MG63 (cell line): ENCODE measurements at places on chromosomes 12 and 14. TPM values are rescaled to one million over a fixed set of nuclear protein-coding genes. Genes with fewer than 3 reads are reported as not detected.

Gene NRXN3
- total RNA-seq: 0.07 and 0.12 TPM in 2 replicates

DNA sequence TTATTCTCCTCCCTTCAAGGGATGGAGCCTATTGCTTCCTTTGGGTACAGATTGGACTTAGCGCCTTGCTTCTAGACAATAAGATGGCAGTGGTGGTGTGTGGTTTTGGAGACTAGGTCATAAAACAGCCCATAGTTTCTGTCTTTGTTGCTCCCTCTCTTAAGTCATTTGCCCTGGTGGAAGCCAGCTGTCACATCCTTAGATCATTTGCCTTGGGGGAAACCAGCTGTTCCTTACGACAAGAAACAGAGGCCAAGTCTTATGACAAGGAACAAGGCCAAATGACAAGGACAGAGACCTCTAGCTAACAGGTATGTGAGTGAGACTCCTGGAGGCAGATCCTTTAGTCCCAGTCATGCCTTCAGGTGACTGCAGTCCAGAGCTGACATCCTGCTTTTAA is 9.2 kb upstream of the PALS1 start:
- DNase-seq: no peak

- DNase-seq: no peak
Observed at GRCh38 chr14:58607131-58607951, 30.4 kb upstream of the DACT1 start.

Gene OVCH1
- not detected in 2 replicates for total RNA-seq

Gene PFKM
- 38.2 and 64.7 TPM in 2 replicates for total RNA-seq

DNA sequence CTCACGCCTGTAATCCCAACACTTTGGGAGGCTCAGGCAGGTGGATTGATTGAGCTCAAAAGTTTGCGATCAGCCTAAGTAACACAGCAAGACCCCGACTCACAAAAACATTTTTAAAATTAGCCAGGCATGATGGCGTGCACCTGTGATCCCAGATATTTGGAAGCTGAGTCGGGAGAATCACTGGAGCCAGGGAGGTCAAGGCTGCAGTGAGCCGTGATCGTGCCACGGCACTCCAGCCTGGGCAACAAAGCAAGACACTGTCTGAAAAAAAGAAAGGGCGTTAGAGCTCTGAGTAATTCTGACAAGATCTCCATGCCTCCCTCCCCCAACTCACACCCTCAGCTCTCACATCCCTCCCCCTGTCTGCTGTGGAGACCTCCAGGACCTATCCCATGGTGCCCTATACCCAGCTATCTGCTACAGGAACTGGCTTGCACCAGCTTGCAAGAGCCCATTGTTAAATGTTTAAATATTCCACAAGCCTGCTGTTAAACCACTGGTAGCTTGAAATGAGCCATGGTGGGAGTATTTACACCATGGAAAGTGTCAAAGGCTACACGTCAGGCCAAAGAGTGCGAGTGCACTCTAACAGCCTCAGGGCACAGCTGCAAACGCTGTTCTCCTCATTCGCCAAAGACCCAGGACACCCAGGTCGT is 35.1 kb upstream of the PPP2R5C start:
- no peak for DNase-seq

DNA sequence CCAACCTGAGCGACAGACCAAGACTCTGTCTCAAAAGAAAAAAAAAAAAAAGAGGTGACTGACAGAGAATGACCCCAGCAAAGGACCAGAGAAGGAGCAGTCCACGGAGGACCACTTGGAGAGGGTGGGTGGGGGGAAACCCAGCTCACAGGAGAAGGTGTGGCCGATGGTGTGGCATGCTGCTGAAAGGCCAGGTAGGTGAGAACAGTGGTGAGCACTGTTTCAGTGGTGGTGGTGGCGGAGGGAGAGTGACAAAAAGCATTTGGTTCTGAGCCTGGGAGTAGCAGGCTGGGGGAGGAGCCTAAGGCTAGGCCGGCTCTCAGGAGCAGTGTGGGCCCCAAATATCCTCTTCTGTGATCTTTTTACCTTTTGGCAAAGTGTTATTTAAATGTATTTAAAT is 63.8 kb downstream of the IRF2BPL start:
- DNase-seq: no peak

- DNase-seq: no peak
Observed at GRCh38 chr12:44592626-44593025, 283.5 kb downstream of the NELL2 start.

DNA sequence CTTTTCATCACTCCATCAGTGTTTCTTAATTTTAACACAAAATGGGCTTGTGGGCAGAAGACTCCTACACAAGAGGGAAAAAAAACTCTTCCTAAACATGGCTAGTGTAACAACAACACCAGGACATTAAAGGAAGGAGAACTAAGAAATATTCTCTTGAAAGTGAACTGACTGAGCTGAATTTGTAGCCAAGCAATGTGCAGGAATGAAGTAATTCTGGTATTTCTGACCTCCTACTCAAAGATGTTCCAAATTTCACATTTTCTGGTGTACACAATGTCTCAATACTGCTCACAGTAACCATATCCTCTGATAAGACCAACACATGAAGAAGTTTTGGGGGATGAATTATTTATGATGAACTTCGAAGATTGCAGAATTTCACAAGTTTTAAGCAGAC is 357.3 kb downstream of the DUSP6 start:
- no peak for DNase-seq

GRCh38 chr12:45248095-45248494 is 32.2 kb downstream of the ANO6 start:
- no peak for DNase-seq

DNA sequence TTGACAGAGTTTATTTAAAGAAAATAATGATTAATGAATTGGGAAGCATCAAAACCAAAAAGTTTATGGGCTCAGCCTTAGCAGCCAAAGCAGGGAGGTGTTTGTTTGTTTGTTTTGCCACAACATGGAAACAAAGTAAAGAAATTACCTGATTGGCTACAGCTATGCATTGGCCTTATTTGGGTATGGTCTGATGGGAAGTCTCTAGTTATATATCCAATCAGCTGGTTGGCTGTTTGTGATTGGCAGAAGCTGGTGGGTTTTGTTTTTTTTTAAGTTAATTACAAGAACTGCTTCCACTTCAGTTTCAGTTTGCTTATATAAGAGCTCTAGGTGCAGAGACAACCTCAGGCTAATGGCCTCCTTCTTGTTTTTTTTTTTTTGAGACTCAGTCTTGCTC is 4.6 kb upstream of the LEMD3 start:
- no peak for DNase-seq

GRCh38 chr14:44981198-44981597 is 19.2 kb downstream of the TOGARAM1 start:
- no peak for DNase-seq

GRCh38 chr12:123960856-123961255 is 11.8 kb downstream of the CCDC92 start:
- DNase-seq: no peak

Gene IAPP
- not detected in 2 replicates for total RNA-seq

Gene NTS
- total RNA-seq: not detected in 2 replicates

DNA sequence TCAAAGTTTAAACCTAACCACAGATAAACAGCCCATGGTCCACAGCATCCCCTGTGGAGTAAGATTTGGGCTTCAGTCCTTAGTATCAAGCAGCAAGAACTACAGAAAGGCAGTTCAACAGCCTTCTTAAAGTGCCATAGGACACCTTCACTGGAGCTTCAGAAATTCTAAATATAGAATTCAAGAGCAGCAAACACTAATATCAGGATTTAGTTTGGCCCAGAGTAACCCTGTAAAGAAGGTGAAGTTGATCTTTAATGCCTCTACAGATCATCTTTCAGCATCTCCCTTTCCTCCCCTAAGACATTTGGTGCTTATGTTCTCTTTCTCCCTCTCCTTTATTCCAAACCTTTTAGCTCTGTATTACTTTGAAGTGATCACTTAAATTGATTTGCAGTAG is 59.5 kb upstream of the ARHGAP5 start:
- DNase-seq: no peak

Gene CPNE6
- total RNA-seq: not detected in 2 replicates

- DNase-seq: no peak
Observed at GRCh38 chr12:62448436-62448835, 18.2 kb upstream of the MON2 start.

DNA sequence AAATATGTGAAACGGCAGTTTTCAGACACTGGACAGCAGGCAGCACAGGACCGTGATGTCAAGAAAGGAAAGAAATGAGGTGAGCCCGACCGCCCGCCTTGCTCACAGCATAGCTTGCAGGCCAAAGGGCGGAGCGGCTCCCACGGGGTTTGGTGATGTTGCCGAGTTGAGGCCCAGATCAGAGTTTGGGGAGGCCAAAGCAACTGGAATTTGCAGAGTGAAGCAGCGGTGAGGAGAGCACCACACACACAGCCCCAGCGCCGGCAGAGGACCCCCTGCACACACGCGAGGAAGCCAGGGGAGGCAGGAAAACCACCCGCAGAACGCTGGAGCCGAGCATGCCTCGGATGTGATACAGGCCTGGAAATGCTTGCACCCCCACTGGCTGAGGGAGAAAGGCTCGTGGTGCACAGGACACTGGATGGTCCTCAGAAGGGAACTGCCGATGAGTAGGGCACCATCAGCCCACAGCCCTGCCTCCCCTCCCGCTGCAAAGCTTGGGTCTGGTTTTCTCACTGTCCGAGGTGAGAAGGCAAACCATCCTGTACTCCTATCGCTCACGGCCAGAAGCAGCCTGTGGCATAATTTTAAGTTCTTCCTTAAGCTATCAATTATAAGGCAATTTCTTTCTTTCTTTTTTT is 25.7 kb upstream of the PLD4 start:
- no peak for DNase-seq

DNA sequence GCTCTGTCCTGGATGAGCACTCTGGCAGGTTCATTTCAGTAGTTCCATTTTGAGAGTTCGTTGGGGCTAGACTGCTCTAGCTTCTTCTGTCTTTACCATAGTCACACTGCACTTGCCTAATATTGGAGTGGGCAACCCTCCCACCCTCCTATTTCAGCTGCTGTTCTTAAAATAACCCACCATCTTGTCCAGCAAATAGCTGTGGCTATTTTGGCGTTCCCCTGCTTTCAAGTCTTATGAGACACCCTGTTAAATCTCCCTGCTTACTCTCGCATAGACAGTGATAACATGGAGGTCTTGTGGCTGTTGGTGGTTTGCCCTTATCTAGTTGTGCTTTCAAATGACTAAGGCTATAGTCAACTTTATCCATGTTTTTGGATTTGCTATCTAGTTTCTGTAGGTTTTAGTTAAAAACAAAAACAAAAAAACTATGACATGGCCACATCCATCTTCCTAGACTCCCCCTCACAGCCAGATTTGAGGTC is 65.5 kb downstream of the LRP6 start:
- DNase-seq: no peak

DNA sequence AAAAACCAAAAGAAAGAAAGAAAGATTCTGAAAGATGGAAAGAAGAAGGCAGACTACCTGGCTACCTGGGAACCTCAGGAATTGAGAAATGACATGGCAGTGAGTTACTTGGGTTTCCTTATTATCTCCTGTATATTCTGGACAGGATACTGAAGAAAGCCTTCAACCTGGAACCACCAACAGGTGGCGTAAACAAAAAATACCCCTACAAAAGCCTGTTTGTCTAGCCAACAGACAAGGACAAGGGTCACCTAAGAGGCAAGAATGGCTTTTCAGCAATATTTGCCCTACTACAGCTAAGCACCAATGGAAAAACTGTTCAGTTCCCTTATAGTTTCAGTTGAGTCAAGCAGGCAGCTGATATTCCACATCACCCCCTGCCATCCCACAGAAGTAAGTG is 274.9 kb downstream of the GPHN start:
- no peak for DNase-seq

- peak; percentile 65 for DNase-seq
Observed at GRCh38 chr12:29782871-29783772, 620 bp downstream of the TMTC1 start.

- no peak for DNase-seq
Observed at GRCh38 chr12:64742416-64742815, 16.8 kb downstream of the GNS start.

DNA sequence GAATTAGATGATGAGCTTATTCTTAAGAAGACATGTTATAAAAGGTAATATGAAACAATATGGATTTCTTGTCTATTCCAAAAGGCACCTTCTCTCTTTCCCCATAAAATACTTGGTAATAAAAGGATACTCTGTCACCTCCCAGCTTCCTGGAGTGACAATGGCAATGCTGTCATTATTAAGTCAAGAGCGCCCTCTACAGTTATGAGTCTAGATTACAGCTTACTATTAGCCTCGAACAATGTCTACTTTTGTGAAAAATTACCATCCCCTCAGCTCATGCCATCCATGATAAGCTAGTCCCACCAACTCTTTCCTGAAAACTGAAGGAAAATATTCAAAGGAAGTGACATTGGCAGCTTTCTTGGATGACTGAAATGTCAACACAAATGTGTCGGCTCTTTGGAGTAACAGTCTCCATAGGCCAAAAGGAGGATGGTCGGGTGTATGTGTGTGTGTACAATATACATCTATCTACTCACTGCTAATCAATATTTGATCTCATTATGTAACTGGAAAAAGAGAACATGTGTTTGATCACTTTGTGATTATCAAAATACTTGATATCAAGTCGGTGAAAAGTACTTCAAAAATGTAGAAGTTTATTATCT is 48.7 kb upstream of the CDKN3 start:
- no peak for DNase-seq

DNA sequence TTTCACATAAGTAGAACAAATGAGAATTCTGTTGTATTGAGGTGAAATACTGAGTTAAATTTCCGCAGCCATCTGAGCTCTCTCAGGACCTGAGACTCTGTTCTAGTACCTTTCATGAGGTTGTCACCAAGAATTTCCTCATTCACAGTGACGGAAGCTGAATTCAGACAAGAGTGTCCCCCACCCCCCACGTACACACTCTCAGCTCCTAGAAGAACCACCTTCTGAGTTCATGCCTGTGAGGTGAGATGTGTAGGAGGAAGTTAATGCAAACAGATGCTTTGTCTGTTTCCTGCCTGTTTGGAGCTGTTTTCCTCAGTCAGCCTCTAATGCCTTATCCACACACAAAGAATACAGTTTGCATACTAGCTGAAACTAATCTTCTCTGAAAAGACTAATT is 18.2 kb downstream of the BICDL1 start:
- DNase-seq: no peak

Gene TOX4
- 26.9 and 75.1 TPM in 2 replicates for total RNA-seq

Gene LBHD2
- total RNA-seq: not detected in 2 replicates

DNA sequence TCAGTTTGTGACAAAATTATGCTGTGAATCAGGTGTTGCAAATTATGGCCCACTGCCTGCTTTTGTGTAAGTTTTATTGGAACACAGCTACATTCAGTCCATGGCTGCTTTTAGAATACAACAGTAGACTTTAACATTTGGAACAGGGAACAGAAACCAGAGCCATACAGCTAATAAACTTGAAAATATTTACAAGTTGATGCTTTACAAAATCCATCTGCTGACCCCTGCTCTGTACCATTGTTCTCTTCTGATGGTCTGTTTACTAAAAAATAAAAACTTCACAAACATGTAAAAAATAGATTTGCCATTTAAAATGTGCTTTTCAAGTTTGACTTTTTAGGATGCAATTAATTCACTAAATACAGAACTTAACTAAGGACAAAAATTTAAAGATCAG is 20.8 kb downstream of the PSMA3 start:
- no peak for DNase-seq

DNA sequence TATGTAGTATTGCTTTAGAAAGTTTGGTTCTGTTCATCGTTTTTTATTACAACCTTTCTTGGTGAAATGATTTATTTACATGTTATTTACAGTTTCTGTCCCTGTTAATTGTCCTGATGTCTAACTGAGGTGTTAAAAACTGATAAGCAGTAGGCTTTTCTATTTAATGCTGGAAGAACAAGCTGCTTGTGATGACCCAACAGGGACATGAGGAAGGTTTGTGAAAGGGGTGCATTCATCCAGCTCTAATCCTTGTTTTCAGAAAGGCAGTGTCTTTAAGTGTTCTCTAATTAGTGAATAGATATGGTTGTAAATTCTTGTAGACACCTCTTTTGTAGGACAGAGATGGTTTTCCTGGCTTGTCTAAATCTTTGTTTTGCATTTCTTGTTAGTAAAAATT is 191.4 kb downstream of the FOXA1 start:
- DNase-seq: no peak
